GM13977 (cell line): ENCODE measurements at places on chromosomes 5 and 9.

GRCh38 chr5:2184563-2185540 lies 302.1 kb upstream of the IRX4 start:
- no peak for DNase-seq

DNA sequence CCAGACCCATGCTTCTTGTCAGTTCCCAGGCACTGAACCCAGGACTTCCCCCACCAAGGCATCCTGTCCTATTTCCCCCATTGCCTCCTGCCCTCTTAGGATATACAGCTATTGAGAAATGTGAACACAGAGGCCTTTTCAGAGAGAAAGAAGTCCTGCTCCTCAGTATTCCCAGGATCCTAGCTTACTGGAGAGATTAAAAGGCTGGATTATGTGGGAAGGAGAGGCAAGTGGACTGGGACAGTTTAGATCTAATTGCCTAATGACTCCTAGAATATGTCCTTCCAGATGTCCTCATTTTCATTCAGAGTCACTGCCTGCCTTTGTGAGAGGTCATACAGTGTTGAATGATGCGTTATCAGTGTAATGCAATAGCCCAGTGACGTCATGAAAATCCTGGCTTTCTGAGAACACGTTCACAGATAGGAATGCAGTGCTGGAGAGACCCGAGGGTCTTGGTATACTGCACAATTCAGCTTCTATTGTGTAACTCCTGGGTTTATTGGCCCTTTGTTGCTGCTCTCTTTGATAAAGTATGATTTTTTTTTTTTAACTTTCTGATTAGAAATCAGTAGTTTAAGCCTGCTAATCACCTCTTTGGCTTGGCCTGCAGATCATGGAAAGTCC lies 26.2 kb downstream of the WWC1 start:
- no peak for DNase-seq

GRCh38 chr5:169071-169727 lies 22.1 kb upstream of the LRRC14B start:
- no peak for DNase-seq

DNA sequence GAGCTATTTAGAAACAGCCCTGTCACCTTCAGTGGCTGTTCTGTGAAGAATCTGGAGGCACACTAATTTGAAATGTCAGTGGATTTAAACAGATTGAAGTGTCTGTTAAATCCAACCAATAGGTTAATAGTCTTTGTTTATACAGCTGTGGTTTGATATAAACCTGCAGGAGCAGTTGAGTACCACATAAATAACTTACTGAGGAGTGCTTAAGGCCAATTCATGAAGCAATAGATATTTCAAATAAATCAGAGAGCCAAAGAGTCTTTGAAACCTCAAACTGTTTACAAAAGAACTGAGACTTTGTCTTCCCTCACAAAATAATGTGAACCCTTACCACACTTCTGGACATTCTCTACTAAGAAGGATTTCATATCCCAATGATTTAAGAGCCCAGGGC lies 111.9 kb downstream of the FEM1C start:
- DNase-seq: no peak

DNA sequence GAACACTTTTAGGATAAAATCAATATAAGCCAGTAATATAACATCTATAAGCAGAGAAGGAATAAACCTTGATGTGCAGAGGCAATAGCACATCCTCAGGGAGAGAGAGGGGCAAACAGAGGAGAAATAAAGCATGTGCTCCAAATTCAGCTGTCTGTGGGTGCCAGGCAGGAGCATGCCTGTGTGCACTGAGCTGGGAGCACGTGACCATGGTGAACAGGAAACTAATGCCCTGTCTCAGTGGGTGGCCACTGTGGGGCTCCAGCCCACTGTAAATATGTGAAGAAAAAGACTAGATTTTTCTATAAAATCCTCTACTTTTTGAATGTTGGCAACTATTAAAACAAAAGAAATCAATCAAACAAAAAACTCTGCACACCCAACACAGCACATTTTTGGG lies 55.3 kb downstream of the FYB1 start:
- DNase-seq: no peak

- DNase-seq: peak; percentile 45
These were observed 732 bp downstream of the MARCHF11 start for GRCh38 chr5:16178745-16179372.

GRCh38 chr5:65021527-65022226 lies 252.9 kb downstream of the CWC27 start:
- no peak for DNase-seq

GRCh38 chr5:64973215-64973614 lies 204.5 kb downstream of the CWC27 start:
- DNase-seq: no peak

GRCh38 chr9:114343471-114344187 lies 14.0 kb downstream of the ORM2 start:
- DNase-seq: no peak

- no peak for DNase-seq
These were observed 9.2 kb upstream of the SMIM15 start for GRCh38 chr5:61171479-61171878.

- DNase-seq: no peak
These were observed 94.4 kb downstream of the ARHGAP26 start for GRCh38 chr5:142864290-142865260.

- no peak for DNase-seq
These were observed 239.3 kb downstream of the GAS1 start for GRCh38 chr9:86707932-86708510.

GRCh38 chr5:107542428-107542827 lies 128.3 kb downstream of the EFNA5 start:
- DNase-seq: no peak

DNA sequence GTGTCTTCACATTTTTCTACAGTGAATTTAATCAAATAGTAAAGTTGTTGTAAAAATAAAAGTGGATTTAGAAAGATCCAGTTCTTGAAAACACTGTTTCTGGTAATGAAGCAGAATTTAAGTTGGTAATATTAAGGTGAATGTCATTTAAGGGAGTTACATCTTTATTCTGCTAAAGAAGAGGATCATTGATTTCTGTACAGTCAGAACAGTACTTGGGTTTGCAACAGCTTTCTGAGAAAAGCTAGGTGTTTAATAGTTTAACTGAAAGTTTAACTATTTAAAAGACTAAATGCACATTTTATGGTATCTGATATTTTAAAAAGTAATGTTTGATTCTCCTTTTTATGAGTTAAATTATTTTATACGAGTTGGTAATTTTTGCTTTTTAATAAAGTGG lies 60.4 kb downstream of the MTAP start:
- no peak for DNase-seq

DNA sequence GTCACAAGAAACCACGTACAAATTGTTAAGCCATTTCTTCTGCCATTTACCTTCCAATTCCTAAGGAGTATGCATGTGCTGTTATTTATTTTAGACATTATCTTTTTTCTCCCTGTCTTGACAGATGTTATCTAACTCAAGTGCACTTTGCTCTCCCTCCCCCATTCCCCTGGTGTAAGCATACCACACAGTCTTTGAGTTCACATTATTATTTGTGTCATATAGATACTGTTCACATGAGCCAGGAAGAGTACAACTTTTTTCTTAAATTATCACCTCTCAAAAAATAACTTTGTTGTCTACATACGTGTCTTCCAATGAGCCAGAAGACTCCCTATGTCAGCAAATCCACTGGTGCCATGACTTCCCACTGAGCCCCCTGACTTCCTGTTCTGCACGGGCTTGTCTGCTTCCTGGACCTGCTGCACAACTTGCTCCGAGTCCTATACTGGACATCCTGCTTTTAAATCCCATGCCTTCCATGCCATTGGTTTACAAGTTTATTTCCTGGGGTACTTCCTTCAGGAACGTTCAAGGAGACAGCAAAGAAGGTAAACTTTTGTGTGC lies 19.9 kb upstream of the FAM120A start:
- no peak for DNase-seq

- no peak for DNase-seq
These were observed 13.9 kb downstream of the GTF3C5 start for GRCh38 chr9:133044661-133045060.

- no peak for DNase-seq
These were observed 39.4 kb downstream of the RUSC2 start for GRCh38 chr9:35529161-35529823.

GRCh38 chr5:39379693-39380092 lies 15.4 kb upstream of the C9 start:
- DNase-seq: no peak

GRCh38 chr5:154583671-154584177 lies 105.7 kb upstream of the HAND1 start:
- DNase-seq: no peak

GRCh38 chr9:128225770-128226411 lies 22.7 kb downstream of the DNM1 start:
- DNase-seq: no peak

GRCh38 chr5:107251151-107251550 lies 419.6 kb downstream of the EFNA5 start:
- DNase-seq: no peak

GRCh38 chr5:1887588-1888360 lies 5.0 kb upstream of the IRX4 start:
- no peak for DNase-seq

DNA sequence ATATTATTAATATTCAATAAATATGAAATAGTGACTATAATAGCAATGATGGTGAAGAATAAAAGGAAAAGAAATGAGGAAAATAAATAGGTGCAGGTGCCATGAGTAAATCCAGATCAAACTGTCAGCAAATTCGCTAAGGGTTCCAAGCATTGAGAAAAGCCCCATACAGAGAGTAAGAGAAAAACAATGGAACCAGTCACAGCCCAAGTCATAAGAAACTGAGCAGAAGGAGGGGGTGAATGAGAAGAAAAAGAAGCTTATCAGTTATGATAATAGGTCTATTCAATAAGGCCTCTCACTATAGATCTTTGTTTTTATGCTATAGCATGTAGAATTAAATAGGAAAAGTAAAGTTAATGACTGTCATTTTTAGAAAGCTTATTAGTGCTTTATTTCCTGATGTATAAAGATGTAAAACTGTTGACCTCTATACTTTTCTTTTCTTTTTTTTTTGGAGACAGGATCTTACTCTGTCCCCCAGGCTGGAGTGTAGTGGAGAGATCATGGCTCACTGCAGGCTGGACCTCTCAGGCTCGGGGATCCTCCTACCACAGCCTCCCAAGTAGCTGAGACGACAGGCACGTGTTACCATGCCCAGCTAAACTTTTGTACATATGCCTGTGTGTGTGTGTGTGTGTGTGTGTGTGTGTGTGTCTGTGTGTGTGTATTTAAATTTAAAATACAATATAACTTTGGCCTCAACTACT lies 72.4 kb downstream of the FYB1 start:
- no peak for DNase-seq

DNA sequence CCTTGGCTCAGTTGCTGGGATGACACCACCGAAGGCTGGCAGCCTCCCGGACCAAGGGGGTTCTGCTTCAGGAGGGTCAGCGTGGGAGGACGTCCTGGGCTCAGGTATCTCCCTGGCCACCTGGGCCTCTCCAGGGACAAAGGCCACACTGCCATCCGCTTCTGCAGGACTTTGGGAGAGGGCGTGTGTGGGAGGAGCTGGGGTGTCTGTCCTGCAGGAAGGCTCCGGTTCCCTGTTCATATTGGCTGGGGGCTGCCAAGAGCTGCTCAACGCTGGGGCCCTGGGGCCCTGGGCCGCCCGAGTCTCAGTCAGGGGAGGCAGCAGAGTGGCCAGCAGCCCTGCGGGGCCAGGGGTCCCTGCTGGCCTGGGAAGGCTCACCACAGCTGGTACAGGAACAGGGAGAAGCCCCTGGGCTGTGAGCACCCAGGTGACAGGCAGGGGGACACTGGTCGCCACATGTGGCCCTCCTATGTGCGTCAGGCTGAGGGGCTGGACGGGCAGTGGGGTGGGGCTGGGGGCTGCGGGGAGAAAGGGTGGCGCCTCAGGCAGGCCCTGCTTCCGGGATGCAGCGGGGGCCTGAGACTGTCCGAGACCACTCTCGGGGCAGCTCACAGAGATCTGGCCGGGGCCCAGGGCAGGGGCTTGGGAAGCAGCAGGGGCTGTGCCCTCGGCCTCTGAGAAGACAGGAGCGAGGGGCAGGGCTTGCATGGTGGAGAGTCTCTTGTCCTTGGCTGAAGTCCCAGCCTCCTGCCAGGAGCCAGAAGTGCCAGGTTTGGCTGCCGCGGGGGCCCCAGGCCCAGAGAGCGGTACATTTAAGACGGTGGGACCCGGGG lies 4.9 kb upstream of the CARD9 start:
- no peak for DNase-seq

- no peak for DNase-seq
These were observed 70.6 kb downstream of the ADAMTS2 start for GRCh38 chr5:179274321-179275315.

- no peak for DNase-seq
These were observed 385.9 kb downstream of the RASEF start for GRCh38 chr9:82677086-82677485.

GRCh38 chr5:51373880-51374523 lies 9.2 kb upstream of the ISL1 start:
- DNase-seq: no peak

DNA sequence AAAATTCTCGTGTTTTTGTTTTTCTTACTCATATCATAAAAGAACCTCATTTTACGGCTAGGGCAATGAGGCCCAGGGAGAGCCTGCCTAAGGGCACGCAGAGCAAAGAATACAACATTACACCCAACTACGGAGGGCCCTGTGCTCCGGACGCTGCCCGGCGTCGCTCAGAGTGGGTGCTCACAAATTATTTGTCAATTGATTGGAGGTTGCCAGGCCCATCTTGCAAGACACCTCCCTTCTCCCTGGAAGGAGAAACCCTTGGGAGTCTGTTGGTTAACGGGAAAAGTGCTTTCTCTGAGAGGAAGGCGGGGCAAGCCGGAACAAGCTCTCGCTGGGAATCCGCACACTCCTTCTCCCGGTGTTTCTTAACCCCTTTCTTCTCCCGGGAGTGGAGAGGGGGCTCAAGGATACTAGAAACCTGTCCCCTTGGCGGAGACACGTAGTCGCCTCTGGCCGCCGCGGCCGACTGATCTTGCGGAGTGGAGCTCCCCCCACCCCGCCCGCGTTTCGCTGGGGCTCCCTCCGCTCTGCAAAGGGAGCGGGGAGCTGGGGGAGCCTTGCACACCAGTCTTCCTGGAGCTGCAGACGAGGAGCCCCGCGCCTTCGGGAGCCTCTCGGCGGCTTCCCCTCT lies 599.3 kb upstream of the SGCD start:
- DNase-seq: peak; percentile 14

GRCh38 chr9:81650586-81651515 lies 38.5 kb downstream of the TLE1 start:
- DNase-seq: no peak
